Neuronal stem cell (in vitro differentiated cells): ENCODE measurements at places on chromosomes 16 and 17.

DNA sequence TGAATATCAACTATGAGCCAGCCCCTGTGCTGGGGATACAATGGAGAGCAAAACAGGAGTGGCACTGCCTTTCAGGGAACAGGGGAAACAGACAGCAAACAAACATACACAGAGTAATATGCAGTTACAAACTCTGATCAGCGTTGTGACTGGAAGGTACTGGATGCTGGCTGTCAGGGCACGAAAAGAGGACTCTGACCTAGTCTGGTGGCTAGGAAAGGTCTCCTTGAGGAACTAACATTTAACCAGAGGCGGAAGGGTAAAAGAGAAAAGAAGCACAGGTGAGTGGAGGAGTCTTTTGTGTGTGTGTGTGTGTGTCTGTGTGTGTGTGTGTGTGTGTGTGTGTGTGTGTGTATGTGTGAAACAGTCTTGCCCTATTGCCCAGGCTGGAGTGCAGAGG is 12.4 kb upstream of the B4GALNT2 start:
- no peak for DNase-seq

GRCh38 chr17:14308965-14309879 is 8.3 kb downstream of the HS3ST3B1 start:
- DNase-seq = peak; percentile 96

- DNase-seq = peak; percentile 53
Observed at GRCh38 chr17:3512505-3513171, 36.8 kb downstream of the ASPA start.

- peak; percentile 76 for DNase-seq
Observed at GRCh38 chr17:45131616-45132319, 547 bp downstream of the PLCD3 start.

- DNase-seq = no peak
Observed at GRCh38 chr17:27538156-27538955, 82.1 kb downstream of the KSR1 start.

DNA sequence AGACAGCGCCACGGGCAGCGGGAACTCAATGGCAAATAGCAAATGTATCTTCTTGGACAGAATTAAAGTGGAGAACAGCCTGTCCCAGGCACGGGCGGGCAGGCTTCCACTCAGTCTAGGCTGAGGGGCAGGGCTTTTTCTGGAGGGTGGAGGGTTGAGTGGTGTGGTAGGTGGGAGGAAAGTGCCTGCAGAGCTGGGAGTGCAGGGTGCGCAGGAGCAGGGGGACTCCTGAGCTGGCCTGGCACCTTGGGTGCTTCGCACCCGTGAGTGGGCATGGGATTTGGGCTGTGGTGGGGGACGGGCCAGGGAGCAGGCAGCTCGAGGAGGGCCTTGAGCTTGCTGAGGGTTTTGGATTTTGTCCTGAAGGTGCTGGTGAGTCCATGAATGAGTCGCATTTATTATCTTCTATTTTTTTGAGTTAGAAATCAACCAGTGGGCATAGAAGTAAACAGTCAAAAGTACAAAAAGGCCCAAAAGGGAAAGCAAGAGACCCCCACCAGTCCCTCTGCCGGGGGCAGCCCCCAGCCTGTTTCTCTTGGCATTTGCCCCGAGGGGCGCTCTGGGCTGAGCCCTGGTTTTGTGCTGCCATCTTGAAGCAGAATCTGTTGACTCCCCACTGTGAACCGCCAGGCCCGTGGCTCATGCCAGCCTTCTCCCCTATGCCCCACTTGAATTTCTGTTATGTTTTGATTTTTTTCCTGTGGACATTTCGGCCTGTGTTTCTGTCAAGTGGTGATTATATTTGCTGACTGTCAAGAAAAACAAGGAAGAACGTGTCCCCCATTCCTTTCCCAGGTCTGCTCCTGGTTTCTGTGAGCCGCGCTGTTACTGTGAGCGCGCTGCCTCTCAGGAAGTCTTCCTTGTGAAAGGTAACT is 8.2 kb downstream of the ADORA2B start:
- no peak for DNase-seq

GRCh38 chr16:24990803-24991202 is 24.4 kb downstream of the ARHGAP17 start:
- no peak for DNase-seq

DNA sequence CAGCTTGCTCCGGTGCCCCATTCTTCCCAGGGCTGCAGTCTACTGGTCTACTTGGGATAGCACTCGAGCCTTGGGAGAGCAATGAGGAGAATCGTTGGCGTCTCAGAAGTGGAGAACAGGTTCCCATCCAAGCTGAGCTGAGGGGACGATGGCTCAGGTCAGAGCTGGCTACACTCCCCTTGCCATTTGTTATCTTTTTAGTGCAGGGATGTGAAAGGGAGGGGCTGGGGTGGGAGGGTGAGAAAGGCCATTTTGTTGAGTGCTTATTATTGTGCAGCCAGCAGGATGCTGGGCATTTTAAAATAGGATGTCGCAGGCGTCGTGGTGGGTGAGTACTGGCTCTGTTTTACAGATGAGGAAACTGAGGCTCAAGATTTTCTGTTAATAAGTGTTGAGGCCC is 410.8 kb downstream of the SNX29 start:
- DNase-seq = no peak

GRCh38 chr17:83012868-83013778 is 66.3 kb upstream of the METRNL start:
- DNase-seq = no peak

DNA sequence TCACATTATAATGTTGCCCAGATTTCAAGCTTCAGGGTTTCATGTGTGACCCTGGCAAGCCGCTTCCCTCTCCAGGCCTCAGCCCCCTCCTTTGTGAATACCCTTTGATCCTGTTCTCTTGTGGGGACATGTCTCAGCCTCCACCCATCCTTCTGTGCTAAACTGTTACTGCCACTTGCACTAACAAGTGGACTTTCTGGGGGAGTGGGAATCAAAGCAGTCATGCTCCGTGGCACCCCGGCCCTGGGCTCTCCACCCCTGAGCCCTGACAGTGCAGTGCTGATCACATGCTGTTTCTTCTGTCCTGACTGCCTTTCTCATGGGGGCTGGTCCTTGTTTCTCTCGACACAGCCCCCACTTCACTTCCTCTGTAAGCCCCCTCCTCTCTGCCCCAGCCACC is 9.7 kb upstream of the DCAF7 start:
- DNase-seq = no peak

GRCh38 chr16:59164461-59164860 is 430.3 kb upstream of the GOT2 start:
- peak; percentile 17 for DNase-seq

- DNase-seq = no peak
Observed at GRCh38 chr17:72916991-72917390, 175.5 kb downstream of the SLC39A11 start.

- no peak for DNase-seq
Observed at GRCh38 chr17:83135692-83136091, 56.3 kb downstream of the METRNL start.

DNA sequence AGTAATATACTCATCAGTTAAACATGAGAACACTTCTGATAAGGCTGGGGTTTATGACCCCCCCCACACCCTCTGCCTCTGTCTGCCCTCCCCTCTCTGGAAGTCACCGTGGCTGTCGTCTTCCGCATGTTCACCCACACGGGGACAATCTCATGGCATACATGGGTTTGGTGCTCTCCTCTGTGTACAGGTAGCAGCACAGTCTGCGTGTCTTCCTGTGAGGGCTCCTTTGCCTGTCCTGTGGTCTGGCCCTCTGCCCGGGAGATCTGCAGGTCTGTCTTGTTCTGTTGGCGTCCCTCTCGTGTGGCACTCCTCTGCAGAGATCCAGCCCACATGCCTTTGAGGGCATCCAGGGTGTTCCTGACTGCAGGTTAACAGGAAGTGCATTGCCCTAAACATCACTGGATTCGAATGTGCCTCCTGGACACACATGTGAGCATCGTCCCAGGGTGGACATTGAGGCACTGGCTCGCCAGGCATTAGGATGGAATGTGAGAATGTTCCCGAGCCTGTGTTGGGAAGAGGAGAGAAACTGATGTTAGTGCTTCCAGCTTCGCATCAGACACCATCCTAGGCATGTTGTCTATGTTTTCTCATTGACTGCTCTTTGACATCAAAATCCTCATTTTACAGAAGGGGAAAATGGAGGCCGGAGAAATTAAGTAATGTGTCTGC is 54.5 kb downstream of the NKD1 start:
- no peak for DNase-seq

GRCh38 chr16:72256398-72257066 is 84.6 kb upstream of the PMFBP1 start:
- DNase-seq = no peak

GRCh38 chr17:3157218-3157617 is 29.9 kb upstream of the OR1G1 start:
- DNase-seq = no peak

DNA sequence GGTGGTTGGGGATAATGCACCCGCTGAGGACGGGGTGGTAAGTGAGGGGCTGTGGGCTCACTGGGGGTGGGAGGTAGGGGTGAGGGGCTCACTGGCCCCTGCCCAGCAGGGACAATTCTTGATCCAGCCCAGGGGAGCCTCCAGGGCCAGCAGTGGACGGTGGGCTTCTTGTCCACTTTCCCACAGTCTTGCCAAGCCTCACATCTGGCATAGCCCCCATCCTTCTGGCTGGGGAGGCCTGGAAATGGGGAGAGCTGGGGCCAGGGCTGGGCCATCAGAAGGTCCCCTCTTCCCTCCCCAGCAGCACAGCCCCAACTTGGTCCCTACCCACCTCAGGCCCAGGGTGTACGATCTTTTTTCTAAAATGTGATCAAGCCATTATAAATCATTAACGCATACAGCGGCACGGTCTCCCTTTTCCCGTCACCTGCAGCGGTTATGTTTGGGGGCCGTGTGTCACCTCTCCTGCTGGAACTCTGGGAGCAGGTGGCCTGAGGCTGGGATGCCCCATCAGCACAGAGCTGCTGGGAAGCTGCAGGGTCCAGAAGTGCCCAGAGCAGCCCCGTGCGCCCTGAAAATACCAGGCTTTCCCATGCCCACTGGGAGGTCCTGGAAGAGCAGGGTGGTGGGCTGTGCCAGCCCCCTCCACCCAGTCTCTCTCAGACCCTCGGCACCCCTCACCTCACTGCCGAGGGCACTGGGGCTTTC is 7.2 kb upstream of the SETD6 start:
- no peak for DNase-seq

- DNase-seq = no peak
Observed at GRCh38 chr16:86664522-86665318, 86.4 kb downstream of the FOXL1 start.
